ENCODE measurements at places on chromosomes 1 and 21.

GRCh38 chr1:237316352-237316751 is 274.4 kb downstream of the RYR2 start:
- no peak for DNase-seq

GRCh38 chr1:245615001-245615400 is 460.2 kb downstream of the KIF26B start:
- DNase-seq, result no peak

DNA sequence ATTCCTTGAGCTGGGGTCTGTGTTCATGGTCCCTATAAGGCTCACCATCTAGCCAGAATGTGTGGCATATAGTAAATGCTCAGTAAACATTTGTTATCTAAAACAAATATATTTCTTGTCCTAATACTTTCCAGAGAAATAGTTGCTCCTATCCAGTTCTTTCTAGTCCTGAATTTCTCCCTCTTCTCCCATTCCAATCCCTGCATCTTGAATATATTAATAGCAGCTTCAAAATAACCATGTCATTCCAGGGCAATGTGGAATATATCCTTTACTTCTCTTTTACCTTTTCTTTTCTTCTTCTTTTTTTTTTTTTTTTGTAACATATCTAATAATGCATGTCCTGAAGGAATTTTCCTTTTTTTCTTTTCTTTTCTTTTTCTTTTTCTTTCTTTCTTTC is 10.4 kb downstream of the DNAJB4 start:
- no peak for DNase-seq

GRCh38 chr21:43884012-43884860 is 19.2 kb downstream of the AGPAT3 start:
- no peak for DNase-seq

GRCh38 chr1:181015251-181015615 is 7.4 kb downstream of the STX6 start:
- DNase-seq, result no peak

- no peak for DNase-seq
These were observed 85.7 kb upstream of the RALGPS2 start for GRCh38 chr1:178639326-178639725.

- DNase-seq, result no peak
These were observed 63.3 kb downstream of the AK4 start for GRCh38 chr1:65211331-65211730.
